ENCODE measurements at places on chromosomes 7 and 10.

DNA sequence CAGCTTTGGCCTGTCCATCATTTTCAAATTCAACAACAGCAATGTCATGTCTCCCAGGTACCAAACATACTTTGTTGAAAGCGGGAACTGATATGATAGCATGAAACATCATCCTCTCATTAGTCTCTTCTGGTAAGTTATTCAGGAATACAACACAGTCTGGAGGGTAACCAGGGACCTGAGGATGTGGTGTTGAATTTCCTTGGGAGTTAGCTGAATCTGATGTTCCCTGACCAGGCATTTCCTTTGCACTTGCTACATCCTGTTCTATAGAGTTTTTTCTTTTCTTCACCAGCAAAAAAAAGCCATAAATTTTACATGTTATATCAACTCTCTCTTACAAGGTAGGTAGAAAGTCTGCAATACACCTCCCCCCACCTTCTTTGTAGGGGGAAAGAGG is 97.8 kb upstream of the AFAP1L2 start:
- DNase-seq: no peak

GRCh38 chr10:49594594-49594993 is 15.5 kb upstream of the SLC18A3 start:
- no peak for DNase-seq

- DNase-seq: no peak
Measured at GRCh38 chr7:120873401-120873800, 15.5 kb upstream of the TSPAN12 start.

DNA sequence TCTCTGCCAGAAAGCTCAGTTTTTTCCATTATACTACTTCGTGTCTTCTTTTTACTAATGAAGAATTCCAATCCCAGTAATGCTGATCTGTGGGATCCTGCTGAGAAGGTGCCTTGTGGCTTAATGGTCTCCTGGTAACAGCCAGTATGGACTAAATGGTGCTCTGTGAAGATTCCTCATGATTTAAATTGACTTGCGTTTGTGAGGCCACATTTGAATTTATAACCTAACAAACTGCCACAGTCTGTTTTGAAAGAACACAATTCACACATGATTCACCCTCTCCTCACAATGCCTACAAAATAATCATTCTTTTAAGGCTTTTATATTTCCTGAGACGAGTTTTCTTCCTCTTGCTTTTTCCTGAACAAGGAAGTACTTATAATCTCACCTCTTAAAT is 140.0 kb downstream of the MBL2 start:
- no peak for DNase-seq

- DNase-seq: no peak
Measured at GRCh38 chr10:88530629-88531391, 52.3 kb downstream of the RNLS start.

GRCh38 chr7:4681218-4681851 is 760 bp upstream of the FOXK1 start:
- DNase-seq: no peak

Data from GM19239 (cell line).